ENCODE measurements at places on chromosomes 6 and 20.

DNA sequence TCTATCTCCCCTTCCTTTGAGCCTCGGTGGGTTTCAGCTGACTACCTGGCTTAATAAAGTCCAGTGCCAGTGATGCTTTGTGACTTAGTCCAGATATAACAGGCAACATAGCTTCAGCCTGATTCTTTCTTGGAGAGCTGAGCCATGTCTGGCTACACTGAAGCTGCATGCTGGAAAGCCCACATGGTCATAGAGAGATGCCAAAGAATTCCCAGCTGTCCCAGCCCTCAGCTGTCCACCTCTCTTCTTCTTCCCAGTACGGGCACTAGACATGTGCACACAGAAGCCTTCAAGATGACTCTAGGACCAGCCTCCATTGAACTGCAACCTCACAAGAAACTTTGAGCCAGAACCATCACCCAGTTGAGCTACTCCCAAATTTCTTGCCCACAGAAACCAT is 154.1 kb upstream of the MYLIP start:
- DNase-seq: no peak

- no peak for DNase-seq
These were observed 3.3 kb upstream of the TMC2 start for GRCh38 chr20:2533118-2533517.

DNA sequence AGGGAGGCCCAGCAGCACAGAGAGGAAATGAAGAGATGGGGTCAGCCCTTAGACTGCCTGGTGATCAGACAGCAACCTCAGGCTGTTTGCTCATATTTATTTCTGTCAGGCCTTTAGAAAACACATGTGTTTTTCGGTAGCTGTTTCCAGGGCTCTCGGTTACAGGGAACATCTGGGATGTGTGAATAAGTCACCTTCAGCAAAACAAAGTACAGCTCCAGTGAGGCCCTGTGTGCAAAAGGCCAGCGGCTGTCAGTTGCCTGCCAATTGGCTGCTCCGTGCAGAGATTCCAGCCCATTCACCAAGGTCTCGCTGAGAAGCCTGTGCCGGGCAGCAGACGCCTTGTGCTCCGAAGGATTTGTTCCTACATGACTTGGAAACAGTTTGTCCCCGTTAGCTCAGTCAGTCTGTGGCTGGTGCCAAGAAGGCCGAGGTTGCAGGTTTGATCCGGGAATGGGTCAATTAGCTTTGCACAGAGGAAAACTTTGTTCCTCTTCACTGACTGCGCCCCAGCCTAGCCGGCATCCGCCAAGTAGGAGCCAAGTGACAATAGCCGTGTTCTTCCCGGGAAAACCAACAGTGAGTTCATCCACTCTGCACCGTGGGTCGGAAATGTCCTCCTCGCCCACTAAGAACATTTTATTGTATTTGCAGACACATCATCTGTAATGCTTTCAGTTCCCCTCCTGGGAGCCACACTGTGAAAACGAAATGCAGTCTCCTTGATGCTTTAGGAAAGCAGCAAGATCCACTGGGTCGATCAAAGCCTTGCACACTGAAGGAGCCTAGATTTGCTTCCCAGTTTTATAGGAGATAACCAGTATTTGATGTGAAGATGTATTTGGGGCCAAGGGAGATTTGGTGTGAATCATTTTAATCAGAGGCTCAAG is 315.4 kb upstream of the CDYL start:
- no peak for DNase-seq

- DNase-seq: peak; percentile 81
These were observed 49.7 kb downstream of the NOL4L start for GRCh38 chr20:32535316-32535952.

GRCh38 chr6:53426667-53427270 is 78.0 kb upstream of the ELOVL5 start:
- no peak for DNase-seq

DNA sequence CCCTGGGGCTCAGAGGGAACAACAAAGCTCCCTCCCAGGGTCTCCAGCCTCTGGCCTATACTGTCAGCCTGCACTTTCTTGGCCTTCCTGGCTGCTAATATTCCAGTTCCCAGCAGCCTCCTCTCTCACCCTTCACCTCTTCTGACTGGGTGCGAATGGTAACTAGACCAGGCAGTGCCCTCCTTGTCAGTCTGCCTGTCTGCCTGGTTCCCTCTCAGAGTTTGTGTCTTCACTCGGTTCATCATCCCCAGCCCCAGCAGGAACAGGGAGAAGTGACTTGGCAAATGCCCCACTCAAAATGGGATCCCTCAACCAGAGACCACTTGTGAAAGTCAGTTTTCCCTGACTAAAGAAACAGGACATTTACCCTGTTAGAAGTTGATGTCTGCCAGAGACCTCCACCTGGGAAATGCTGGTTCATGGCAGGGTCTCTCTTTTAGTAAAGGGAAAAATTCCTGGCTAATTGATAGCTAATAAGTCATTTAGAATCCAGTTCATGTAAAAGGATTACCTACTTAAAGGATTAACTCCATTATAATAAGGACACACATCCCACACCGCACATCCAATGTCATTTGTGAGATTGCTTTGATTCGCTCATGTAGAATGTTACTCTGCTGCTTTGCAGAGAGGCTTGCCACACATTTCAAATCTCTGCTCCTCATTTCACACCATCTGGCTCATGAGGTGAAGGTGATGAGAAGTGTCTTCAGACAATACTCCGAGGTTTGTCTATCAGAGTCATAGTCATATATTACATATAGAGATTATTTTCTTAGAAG is 18.6 kb upstream of the MICB start:
- no peak for DNase-seq

- no peak for DNase-seq
These were observed 46.1 kb upstream of the TULP4 start for GRCh38 chr6:158266131-158266530.

DNA sequence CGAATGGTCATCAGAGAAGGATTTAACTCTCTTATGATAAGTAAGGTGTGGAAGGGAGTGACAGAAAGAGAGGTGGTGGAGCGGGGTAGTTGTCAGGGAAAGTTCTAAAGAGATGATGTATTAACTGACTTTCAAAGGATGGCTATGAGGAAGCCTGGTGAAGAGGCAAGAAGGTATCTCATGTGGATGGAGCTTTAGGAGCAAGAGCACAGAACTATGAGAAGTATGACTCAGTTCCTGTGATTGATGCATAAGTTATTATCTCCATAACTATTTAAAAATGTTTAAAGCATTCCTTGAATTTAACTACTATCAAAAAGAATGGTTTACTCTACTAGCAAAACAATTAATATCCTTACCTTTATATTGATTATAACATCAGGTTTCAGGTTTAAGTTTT is 28.8 kb downstream of the AK9 start:
- no peak for DNase-seq

- no peak for DNase-seq
These were observed 16.0 kb downstream of the KIF13A start for GRCh38 chr6:17971128-17972073.

DNA sequence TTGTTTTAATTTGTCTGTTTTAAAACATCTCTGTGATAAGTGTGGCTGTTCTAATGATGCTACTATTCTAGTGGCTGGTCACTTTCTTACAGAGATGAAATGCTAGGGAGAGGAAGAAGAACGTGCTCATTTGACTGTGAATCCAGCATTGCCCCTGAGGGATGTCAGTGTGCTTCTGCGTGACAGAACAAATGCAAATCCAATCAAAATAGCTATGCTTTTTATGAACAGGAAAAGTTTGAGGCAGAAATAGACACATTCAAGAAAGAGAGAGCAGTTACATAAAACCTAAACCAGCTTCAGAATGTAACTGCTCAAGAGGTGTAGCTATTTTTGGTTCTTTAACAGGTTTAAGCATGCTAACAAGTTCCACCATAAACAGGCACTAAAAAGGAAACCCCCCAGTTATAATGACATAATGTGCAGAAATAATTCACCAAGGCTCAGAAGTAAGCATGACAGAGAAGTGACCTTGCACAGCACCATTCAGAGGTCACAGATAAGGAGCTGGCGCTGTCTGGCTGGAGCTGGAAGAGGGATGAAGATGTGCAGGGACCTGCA is 385.3 kb downstream of the EPM2A start:
- no peak for DNase-seq

- no peak for DNase-seq
These were observed 21.5 kb upstream of the MRPS18A start for GRCh38 chr6:43708860-43709653.

GRCh38 chr20:5689463-5689862 is 60.7 kb upstream of the SHLD1 start:
- no peak for DNase-seq

GRCh38 chr6:132907231-132907630 is 92.9 kb downstream of the RPS12 start:
- DNase-seq: no peak

- DNase-seq: peak; percentile 82
These were observed 20.3 kb downstream of the CST4 start for GRCh38 chr20:23668477-23668951.

DNA sequence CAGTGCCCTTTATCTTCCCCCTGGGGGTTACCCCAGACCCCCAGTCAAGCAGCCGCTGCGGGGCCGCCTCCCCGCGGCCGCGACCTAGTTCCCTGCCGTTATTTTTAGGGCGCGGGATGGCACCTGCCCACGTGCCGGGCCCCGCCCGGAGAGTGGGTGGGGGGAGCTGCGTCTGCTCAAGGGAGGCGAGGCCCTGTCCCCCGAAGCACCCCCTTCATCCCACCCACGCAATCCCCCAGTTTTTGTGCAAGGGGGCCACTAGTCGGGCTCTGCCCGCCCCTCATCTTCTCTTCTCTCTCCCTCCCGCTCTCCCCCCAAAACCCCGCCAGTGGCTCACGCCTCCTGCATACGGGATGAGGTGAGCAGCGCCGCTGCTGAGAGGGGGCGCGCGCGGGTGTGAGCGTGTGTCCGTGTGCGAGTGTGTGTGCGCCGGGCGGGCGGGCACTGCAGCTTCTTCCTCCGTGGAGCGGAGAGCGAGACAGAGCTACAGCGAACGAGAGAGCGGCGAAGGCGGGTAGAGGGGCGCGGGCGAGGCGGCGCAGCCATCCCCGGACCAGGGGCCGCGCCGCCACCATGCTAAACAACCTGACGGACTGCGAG is at the start of gene SLC12A5:
Gene SLC12A5, plus strand, starts transcription at position 444 of the 600 bp plus-strand sequence. Its CDS starts 130 bp downstream, at position 574.
- DNase-seq: no peak

GRCh38 chr20:40738976-40739375 is 49.9 kb upstream of the MAFB start:
- no peak for DNase-seq

DNA sequence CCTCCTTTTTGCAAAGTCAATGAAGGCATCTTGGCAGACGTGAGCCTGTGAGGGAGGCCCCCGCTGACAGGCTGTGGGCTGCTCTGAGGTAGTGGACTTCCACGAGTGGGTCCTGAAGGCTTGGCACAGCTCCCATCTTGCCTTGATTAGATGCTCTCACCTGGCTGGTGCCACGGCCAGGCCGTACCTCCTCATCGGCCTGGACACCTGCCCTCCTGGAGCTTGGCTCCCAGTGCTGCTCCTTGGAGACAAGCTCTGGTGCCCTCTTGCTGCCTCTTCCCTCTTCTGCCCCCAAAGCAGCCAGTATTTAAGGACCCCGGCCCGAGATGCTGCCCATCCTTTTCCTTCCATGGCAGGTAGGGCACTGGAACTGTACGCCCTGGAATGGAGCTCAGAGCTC is 93.5 kb downstream of the ERMARD start:
- no peak for DNase-seq

DNA sequence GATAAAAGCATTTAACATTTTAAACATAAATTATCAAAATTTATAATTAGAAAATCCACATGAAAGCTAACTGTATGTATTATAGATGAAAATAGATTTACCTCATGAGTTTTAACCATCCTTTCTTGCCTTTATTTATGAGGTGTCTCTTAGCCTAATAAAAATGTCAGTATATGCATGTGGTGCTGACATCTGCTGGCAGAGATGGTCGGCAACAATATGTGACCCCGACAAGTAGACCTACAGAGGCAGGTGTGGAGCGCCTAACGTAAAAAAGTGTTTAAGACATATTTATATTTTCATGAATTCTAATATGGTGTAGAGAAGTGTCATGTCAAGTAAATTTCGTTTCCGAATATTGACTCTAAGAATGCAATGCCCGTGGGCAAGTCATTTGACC is 149.0 kb upstream of the FUT9 start:
- no peak for DNase-seq

GRCh38 chr6:162331911-162332310 is 395.7 kb downstream of the PRKN start:
- DNase-seq: no peak

DNA sequence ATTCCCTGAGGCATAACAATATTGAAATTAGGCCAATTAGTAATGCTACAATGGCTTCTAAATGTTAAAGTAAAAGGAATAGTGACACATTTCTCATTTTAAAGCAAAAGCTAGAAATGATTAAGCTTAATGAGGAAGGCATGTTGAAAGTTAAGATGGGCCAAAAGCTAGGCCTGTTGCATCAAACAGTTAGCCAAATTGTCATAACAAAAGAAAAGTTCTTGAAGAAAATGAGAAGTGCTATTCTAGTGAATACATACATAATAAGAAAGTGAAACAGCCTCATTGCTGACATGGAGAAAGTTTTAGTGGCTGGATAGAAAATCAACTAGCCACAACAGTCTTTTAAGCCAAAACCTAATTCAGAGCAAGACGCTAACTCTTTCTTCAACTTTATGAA is 12.9 kb downstream of the OR2A4 start:
- DNase-seq: no peak

- no peak for DNase-seq
These were observed 48.4 kb upstream of the ZBTB24 start for GRCh38 chr6:109531446-109531845.

GRCh38 chr6:142469220-142469619 is 167.4 kb downstream of the ADGRG6 start:
- no peak for DNase-seq

DNA sequence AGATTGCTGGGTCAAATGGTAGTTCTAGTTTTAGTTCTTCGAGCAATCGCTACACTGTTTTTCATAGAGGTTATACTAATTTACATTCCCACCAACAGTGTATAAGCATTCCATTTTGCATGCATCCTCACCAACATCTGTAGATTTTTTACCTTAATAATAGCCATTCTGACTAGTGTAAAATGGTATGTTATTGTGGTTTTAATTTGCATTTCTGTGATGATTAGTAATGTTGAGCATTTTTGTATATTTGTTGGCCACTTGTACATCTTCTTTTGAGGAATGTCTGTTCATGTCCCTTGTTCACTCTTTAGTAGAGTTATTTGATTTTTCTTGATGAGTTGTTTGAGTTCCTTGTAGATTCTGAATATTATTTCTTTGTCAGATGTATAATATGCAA is 236.2 kb downstream of the GRM1 start:
- DNase-seq: no peak

DNA sequence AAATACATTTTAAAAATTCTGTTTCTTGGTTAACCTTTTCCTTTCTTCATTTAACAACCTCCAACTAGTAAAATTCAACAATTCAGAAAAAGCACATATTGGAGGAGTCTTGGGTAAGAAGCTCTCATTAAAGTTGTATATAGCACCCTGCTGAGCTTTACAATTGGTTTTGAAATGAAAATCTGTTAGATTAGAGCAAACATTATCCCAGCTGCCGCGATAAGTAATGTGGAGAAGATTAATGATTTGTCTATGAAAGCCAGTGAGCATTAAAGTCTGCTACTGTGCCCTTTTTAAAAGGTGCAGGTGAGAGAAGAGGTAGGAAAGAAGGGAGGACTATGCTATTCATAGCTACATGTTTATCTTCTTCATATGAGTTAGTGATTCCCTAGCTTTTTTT is 201.5 kb downstream of the ZFAND3 start:
- DNase-seq: no peak
